Placental epithelial cell (primary cell): ENCODE measurements at places on chromosomes 5 and 9. TPM values are rescaled to one million over a fixed set of nuclear protein-coding genes. Genes with fewer than 3 reads are reported as not detected.

SLC6A18 gene
- not detected in 2 replicates for total RNA-seq

PCDHGB4 gene
- 12.0 and 13.0 TPM in 2 replicates for total RNA-seq

HBEGF gene
- total RNA-seq = under 0.01 and 1.2 TPM in 2 replicates

ADAMTSL2 gene
- not detected in 2 replicates for total RNA-seq

HRCT1 gene
- 0.39 and 0.76 TPM in 2 replicates for total RNA-seq

NRG2 gene
- 0.22 TPM in 1 of 2 replicates, not detected in the other for total RNA-seq

FOXI1 gene
- total RNA-seq = not detected in 2 replicates

SCGB3A1 gene
- not detected in 2 replicates for total RNA-seq

SIT1 gene
- not detected in 2 replicates for total RNA-seq

LOX gene
- total RNA-seq = 7.9 and 37.3 TPM in 2 replicates

RABL6 gene
- total RNA-seq = 47.9 and 75.5 TPM in 2 replicates

LAMC3 gene
- under 0.01 and 0.39 TPM in 2 replicates for total RNA-seq

ROR2 gene
- 21.6 and 25.7 TPM in 2 replicates for total RNA-seq

SUSD1 gene
- total RNA-seq = 18.1 and 19.3 TPM in 2 replicates

ZER1 gene
- 34.2 and 46.7 TPM in 2 replicates for total RNA-seq

TMEFF1 gene
- total RNA-seq = 0.22 and 0.39 TPM in 2 replicates

FBLL1 gene
- total RNA-seq = 0.33 and 0.79 TPM in 2 replicates

EXD3 gene
- total RNA-seq = 3.6 and 10.6 TPM in 2 replicates

TERT gene
- total RNA-seq = not detected in 2 replicates

PRRX2 gene
- not detected in 2 replicates for total RNA-seq

INSL4 gene
- not detected in 2 replicates for total RNA-seq
